ENCODE measurements at places on chromosomes 2 and 18. TPM values are rescaled to one million over a fixed set of nuclear protein-coding genes. Genes with fewer than 3 reads are reported as not detected.

INPP5D gene
- 30.4 TPM for total RNA-seq

POTEI gene
- 0.03 TPM for total RNA-seq

SLC11A1 gene
- 15.1 TPM for total RNA-seq

CFAP210 gene
- 0.23 TPM for total RNA-seq

PROC gene
- 3.3 TPM for total RNA-seq

All from mucosa of gallbladder (tissue), 1 donor.